ENCODE measurements at places on chromosomes 4 and X.

- no peak for DNase-seq
These were observed 9.1 kb upstream of the ELF4 start for GRCh38 chrX:130119312-130119898.

- DNase-seq: no peak
These were observed 24.2 kb downstream of the BCOR start for GRCh38 chrX:40073439-40074054.

GRCh38 chr4:140135529-140136088, 18.4 kb downstream of the MAML3 start:
- DNase-seq: peak; percentile 85

DNA sequence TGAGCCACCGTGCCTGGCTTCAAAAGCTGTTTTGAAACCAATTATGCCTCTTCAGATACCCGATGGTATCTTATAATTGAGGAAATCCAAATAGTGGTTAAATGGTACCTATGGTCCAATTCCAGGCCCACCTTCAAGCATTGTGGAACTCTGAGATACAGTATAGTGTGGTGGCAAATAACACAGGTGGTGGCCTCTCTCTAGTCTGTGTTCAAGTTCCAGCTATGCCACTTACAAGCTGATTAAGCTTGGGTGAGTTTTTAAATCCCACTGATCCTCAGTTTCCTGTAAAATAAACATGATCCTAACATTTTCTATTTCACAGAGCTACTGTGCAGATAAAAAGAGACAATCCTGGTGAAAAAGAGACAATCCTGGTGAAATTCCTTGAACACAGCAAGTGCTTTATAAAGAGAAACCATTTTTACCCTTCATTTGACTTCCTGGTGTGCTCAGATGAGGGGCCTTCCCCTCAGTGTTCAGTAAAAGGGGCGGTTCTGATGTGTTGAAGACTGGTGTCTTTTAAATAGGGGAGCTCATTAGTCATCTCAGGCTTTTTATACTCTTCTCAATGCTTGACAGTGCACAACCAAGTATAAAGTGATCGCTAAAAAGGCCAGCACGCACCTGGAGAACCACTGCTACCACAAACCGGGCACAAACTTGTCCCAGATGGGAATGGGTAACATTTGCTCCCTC, 30.8 kb upstream of the CD40LG start:
- no peak for DNase-seq

GRCh38 chr4:133150486-133151340, 1.6 kb downstream of the PCDH10 start:
- DNase-seq: no peak

- DNase-seq: no peak
These were observed 6.7 kb upstream of the LRBA start for GRCh38 chr4:151021637-151022334.

GRCh38 chrX:66163849-66164411, at the start of gene HEPH:
TSS of gene HEPH (plus strand) at chrX:66164247. CDS start at chrX:66170571, 6,324 bp downstream.
- no peak for DNase-seq

GRCh38 chr4:1285790-1286553, 3.7 kb upstream of the MAEA start:
- DNase-seq: no peak

DNA sequence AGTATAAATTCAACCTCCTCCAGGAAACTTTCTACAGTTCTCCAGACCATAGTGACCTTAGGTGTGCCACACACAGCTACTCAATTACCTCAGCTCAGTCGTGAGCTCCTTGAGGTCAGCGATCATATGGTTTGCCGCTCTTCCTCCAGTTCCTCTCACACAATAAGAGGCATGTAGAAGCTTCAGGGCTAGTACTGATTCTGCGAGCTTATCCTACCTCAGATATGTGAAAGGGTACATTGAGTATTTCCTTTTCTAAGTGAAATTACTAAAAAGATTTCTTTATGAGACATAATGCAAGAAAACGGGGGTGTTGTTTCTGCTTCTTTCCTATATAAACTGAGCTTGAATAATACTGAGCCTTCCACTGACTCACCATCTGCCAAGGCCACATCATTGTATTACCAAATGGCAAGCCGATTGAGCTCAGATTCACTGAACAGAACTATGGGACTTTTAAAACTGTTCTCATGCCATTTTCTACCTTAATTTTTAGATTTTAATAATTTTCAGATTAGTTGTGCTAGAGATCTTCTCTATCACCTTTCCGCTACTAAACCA, 183.1 kb downstream of the HS6ST2 start:
- DNase-seq: no peak

GRCh38 chr4:176498617-176499256, 179.0 kb downstream of the SPCS3 start:
- DNase-seq: no peak

GRCh38 chr4:145293658-145294057, 113.3 kb upstream of the OTUD4 start:
- no peak for DNase-seq

DNA sequence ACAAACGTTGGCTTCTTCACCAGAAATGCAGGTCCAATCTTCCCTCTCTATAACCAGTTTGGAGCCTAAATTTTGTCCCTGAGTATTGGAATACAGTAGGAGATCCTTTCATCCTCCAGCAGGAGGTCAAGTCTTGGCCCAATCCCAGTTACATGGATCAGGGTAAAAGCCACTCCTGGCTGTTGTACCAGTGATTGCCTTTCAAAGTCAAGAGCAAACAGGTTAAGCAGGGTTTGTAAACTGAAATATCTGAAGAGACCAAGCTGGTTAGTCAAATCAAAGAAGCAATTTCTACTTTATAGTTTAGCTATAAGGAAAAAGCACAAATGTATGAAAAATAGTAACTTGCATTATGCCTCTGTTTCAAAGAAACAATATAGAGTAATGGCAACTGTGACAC, 329.4 kb downstream of the NAF1 start:
- no peak for DNase-seq

DNA sequence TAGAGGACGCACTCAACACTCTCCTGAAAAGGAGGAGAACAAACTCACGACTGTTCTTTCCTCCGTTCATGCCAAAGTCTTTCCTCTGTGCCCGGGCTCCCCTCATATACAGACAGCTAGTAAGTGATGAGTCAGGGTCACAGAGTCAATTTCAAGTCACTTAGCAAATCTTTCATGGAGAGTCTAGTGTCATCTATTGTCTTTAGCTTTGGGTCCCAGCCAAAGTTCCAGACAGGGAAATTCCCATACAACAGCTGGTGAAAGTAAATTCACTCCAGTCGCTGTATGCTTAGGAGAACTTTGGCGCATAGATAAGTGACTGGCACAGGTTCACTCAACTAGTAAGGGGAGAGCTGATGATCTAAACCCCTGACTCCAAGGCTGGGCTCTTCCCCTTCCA, 226.5 kb downstream of the MID1 start:
- no peak for DNase-seq

DNA sequence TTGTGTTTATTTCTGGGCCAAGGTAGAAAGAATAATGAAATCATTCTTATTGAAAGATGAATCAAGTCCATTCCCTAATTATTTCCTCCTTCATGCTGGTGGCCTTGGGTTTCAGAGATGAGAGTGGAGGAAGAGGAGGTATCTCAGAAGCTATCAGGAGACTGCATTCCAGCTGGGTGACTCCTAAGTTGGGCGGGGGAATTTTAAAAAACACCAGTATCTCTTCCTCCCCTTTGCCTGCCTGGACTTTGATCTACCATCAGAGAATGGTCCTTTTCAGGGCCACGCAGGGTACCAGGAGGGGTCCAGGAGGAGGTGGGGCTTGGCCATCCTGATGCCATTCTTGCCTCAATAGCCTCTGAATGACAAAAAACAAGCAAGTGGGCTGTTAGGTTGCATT, 104.4 kb downstream of the ASMT start:
- no peak for DNase-seq

GRCh38 chr4:92091335-92091734, 212.4 kb upstream of the GRID2 start:
- DNase-seq: no peak

DNA sequence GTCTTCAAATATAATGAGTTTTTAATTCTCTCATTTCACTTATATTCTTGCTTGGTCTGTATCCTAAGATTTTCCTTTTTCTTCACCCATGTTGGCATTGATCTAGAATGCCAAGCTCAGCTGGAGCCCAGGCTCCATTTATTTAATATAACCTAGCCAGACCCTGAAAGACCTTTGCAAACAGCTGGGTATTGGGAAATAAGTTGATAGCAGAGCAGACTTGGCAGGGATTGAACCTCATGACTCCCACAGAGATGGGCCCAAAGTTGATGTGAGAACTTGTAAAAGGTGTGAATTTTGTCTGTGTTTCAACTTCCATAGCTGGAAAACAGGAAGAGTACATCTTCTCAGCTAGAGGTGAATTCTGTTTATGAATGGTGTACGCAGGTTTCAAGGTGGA, 59.5 kb downstream of the SH2D1A start:
- DNase-seq: no peak

GRCh38 chr4:88137112-88137511, 21.3 kb downstream of the ABCG2 start:
- DNase-seq: no peak

DNA sequence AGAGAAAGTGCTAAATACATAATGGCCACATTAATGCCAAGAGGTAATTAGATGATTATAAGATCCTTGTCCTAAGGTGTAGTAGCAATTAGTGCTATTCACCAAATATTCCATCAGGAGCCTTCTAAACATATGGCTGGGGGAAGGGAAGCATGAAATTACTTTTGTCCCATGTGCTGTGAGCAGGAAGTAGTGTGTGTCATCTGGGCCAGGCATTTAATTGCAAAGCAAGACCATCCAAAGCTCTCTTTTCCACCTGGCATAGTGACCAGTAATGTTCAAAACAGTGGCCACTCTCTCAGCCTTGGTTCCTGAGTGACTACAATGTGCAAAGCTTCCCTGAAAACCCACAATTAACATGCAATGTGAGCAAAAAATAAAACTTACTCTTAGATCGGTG, 144.2 kb upstream of the FAM241A start:
- no peak for DNase-seq
